ENCODE measurements at places on chromosomes 4 and X.

DNA sequence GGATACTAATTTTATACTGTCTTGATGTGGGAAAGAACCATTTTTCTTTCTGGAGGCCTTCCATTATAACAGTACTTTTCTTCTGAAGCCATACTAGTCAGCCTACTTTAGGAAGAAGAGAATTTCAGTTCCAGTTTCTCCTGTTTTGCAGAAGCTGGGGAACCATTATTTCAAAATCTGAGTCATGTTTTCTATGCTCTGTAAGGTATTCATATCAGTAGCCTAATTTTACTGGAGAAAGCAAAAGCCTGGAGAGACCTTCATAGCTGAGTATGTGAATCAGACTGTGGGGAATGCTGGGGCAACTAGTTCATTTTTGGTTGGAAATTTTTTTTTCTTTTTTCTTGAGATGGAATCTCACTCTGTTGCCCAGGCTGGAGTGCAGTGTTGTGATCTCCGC, 22.4 kb downstream of the AFF1 start:
- DNase-seq, result no peak

- DNase-seq, result no peak
Measured at GRCh38 chr4:76998251-76998901, 48.8 kb downstream of the SEPTIN11 start.

- no peak for DNase-seq
Measured at GRCh38 chr4:61336488-61336887, 136.4 kb downstream of the ADGRL3 start.

GRCh38 chrX:433771-434170, 47.1 kb upstream of the PPP2R3B start:
- DNase-seq, result no peak

GRCh38 chr4:142128529-142128928, 492.1 kb downstream of the IL15 start:
- no peak for DNase-seq

DNA sequence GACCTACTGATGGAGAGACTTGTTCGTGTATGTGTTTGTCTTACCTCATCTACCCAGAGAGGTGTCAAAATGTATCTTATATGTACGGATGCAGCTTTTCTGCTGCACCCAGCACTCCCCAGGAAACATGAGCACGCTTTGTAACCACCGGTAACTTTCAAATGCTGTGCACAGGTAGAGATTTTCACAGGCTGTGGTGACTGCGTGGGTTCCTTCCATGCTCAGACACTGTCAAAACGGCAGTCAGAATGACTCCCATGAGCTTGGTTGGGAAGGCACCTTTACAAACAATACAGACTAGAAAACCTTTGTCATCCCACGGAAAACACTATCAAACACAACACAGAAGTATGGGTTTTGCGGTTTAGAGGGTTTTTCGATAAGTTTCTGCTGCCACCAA, 28.2 kb downstream of the F11 start:
- no peak for DNase-seq

- no peak for DNase-seq
Measured at GRCh38 chr4:81605271-81605670, 133.6 kb upstream of the RASGEF1B start.

Measured in mesothelial cell of epicardium (in vitro differentiated cells).